ENCODE measurements at places on chromosomes 13 and 19.
A peak's percentile ranks its signal among the peaks of the same experiment; 100 is the strongest.

- no peak for DNase-seq
Measured at GRCh38 chr13:101556676-101557123, 104.2 kb downstream of the ITGBL1 start.

- no peak for DNase-seq
Measured at GRCh38 chr19:45121827-45122345, 28.9 kb downstream of the PPP1R37 start.

DNA sequence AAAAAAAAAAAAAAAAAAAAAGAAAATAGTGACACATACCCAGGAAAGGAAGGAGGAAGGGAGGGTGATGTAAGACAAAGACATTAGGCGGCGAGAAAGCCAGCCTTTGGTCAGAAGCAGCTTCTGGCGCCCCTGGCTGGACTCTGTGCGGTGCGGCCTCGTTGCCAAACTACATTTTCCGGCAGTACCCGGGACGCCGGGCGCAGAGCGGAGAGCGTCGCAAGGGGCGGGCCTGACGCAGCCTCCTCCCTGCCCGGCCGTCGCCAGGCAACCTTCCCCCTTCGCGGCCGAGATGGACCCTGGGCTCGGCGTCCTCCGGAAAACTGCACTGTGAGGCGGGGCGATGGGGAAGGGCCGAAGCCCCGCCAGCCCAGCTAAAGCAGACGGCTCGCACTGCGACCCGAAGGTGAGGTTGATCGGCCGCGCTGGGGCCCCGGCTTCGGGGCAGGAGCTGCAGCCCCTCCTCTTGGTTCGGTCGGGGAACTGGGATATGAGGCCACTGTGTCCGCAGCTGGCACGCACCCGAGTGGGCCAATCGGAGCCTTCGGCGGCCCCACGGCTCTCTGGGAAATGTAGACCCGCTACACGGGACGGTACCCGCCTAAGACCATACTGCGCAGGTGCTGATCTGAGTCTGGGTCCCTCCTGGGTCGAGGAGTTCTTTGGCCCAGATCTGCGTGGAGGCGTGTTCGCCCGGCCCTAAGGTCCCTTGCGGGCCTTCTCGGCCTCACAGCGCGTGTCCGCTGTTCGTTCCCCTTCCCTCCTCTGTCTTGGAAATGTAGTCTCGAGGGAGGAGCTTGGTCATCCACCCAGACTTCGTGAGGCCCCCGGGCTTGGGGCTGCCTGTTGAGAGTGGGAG lies 2.3 kb upstream of the MZF1 start:
- peak; percentile 93 for DNase-seq

DNA sequence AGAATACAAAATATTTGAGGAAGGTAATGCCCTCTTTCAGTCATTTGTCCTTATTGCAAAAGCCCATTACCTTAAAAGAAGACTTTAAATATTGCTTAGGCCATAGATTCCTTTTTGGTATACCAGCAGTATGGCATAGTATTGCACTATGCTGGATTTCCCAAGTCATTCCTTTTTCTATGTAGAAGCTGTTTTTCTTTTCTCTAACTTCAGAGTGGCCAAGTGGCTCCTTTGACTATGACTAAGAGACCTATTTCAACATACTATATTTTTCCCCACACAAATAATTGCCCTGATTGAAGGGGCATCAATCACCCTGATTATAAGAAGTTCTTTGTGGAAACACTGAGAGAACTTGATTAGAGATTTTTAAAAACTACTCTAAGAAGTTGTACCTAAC lies 68.6 kb downstream of the UFM1 start:
- no peak for DNase-seq

- peak; percentile 84 for DNase-seq
Measured at GRCh38 chr13:24742294-24742693, 21.7 kb upstream of the RNF17 start.

DNA sequence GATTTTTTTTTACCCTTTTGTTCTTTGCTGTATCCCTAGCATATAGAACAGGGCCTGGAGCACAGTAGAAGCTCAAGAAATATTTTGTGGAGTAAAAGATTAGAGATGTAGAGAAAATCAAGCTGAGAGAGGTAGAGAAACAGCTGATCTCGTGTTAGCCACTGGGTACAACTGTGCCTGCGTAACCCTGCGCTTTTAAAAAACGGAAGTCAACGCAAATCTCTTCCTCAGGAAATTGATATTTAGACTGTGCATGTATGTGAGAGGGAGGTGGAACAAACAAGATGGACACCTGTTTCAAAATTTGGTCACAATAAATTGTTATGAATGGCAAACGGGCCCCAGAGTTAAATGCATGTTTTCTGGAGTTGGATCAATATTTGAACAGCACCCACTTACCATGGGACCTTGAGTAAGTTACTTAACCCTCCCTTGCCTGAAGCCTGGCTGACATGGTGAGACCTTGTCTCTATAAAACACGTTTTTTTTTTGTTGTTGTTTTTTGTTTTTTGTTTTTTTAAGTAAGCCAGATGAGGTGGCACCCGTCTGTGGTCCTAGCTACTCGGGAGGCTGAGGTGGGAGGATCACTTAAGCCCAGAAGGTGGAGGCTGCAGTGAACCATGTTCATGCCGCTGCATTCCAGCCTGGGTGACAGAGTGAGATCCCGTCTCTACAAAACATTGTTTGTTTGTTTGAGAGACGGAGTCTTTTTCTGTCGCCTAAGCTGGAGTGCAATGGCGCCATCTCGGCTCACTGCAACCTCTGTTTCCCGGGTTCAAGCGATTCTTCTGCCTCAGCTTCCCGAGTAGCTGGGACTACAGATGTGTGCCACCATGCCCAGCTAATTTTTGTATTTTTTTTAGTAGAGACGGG lies 3.3 kb upstream of the EPOR start:
- no peak for DNase-seq

DNA sequence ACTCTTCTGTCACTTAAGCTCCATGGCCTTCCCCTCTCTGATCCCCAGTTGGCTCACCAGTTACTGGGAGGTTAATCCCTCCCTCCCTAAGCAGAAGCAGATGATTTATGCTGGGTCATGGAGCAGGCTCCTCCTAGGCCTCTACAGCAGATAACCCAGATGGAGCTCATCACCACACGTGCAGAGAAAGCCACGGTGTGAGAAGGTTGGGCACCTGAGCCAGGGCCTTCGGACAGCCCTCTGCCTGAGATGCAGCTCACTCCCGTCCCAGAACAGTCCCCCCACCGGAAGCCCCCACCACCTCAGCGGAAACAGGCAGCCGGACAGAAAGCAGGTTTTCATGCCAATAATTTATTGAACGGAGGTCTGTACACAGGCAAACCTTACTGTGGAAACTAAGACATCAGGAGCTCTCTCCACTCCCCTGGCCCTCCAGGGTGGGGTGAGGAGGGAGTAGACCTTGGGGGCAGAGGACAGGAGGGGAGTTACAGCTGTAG lies 9.8 kb downstream of the ZNF526 start:
- DNase-seq = no peak

Measured in kidney (tissue), 22 donors.